ENCODE measurements at places on chromosomes 1 and 21.

- DNase-seq = peak; percentile 19
Measured at GRCh38 chr1:96559707-96560596, 161.6 kb upstream of the PTBP2 start.

GRCh38 chr1:46802081-46802480, 3.2 kb downstream of the CYP4B1 start:
- DNase-seq = no peak

DNA sequence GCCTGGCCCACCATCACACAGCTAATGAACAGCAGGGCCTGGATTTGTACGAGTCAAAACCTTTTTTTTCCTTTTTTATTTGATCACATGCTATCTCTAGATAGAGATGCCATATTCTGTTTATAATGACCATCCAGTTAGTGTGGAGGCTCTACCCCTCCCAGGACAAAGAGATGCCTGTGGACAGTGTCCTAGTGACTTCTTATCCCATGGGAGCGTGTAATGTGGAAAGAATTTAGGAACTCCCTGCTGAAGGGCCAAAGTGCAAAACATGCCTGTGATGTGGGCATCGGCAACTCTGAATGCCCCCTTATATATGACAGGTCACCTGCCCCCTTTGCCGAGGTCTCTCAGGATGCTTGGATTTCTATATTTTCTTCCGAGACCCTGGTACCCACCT, 292.2 kb downstream of the RRAGC start:
- no peak for DNase-seq

- no peak for DNase-seq
Measured at GRCh38 chr1:55426619-55427018, 211.5 kb upstream of the USP24 start.

- peak; percentile 60 for DNase-seq
Measured at GRCh38 chr1:12386130-12386529, 156.3 kb downstream of the VPS13D start.

DNA sequence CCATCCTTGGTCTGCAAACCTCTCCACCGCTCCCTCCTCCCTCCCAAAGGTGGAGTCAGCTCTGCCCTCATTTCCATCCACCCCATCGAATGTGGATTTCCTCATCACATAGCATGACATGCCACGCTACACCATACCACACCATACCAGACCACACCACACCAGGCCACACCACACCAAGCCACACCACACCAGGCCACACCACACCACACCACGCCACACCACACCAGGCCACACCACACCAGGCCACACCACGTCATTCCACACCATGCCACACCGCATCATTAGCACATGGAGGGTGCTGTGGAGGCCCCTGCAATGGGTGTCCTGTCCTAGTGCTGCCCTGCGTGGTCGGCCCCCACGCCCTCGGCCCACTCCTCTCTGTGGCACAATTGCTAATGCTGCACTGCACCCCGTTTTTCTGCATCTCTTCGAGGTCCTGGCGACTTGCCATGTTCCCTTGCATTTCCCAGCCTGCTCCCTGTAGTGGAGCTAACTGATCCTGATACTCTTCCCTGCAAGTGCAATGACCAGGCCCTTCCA, 11.3 kb downstream of the DFFB start:
- DNase-seq = no peak

DNA sequence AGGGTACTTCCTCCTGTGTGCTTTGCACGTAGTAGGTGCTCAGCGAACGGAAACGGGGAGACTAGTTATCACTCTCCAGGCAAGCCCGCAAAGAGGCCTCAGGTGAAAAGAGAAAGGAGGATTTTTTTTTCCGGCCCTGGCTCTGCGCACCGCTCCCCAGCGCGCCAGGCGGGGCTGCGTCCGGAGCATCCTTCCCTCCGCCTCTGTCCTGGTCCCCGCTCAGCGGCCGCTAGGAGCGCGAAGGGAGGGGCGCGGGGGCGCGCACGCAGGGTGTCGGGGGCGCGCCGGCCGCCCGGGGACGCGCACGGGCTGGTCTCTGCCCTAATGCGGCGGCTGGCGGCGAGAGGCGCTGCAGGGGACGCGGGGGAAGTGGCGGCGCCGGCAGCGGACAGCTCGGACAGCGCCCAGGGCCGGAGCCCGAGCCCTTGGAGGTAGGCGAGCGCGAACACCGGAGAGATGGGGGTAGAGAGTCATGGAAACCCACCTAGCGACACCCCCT, 42.3 kb upstream of the NFASC start:
- no peak for DNase-seq

- DNase-seq = no peak
Measured at GRCh38 chr1:7754234-7754633, 16.9 kb upstream of the VAMP3 start.

GRCh38 chr1:14887764-14888350, 265.7 kb upstream of the TMEM51 start:
- DNase-seq = no peak

- no peak for DNase-seq
Measured at GRCh38 chr1:212232090-212232489, 53.1 kb upstream of the PPP2R5A start.

DNA sequence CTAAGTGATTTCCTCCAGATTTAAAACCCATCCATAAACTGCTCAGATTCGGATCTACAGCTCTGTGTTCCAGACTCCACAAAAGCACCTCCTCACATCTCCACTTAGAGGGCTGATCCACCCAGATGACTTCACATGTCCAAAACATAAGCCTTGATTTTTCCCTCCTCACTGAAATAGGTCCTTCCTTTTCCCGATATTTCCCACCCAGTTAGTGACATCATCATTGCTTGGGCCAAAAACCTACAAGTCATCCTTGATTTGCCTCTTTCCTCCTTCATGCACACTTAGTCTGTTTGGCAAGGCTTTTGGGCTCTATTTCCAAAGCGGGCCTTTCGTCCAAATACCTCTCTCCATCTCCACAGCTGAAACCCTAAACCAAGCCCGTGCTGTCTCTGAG, 32.3 kb downstream of the CCDC185 start:
- DNase-seq = no peak

DNA sequence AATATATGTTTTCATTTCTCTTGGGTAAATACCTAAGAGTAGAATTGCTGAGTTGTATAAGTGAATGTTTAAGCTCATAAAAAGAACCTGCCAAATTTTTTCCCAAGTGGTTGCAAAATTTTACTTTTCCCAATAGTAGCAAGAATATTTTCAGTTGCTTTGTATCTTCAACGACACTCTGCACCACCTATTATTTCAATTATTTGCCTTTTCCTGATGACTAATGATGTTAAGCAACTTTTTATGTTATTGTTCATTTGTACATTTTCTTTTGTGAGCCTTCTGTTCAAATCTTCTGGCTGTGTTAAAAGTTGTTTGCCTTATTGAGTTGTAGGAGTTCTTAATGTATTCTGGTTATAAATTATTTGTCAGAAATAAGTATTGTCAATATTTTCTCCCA, 299.1 kb upstream of the NRIP1 start:
- DNase-seq = no peak

DNA sequence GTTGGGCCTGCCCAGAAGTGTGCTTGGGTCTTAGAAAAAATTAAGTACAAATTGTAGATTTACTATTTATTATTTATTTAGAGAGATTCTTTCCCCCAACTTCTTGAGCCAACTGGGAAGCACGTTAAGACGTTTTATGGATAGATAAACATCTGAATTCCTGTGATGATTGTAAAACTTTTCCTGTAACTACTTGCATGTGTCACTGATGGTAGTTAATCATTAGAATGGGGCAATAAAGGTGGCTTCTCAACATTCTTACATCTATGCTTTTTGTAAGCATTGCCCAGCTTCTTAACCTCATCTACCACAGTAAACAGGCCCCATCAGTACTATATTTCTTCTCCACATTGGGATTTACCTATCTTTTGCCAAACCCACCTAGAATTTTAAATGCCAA, 559.8 kb downstream of the LMO4 start:
- no peak for DNase-seq

- DNase-seq = no peak
Measured at GRCh38 chr21:15976807-15977206, 247.0 kb downstream of the USP25 start.

GRCh38 chr1:62228136-62228882, 33.7 kb downstream of the L1TD1 start:
- DNase-seq = no peak

- no peak for DNase-seq
Measured at GRCh38 chr1:175197531-175197930, 5.0 kb upstream of the KIAA0040 start.

GRCh38 chr1:7207875-7208646, 422.8 kb downstream of the CAMTA1 start:
- no peak for DNase-seq

DNA sequence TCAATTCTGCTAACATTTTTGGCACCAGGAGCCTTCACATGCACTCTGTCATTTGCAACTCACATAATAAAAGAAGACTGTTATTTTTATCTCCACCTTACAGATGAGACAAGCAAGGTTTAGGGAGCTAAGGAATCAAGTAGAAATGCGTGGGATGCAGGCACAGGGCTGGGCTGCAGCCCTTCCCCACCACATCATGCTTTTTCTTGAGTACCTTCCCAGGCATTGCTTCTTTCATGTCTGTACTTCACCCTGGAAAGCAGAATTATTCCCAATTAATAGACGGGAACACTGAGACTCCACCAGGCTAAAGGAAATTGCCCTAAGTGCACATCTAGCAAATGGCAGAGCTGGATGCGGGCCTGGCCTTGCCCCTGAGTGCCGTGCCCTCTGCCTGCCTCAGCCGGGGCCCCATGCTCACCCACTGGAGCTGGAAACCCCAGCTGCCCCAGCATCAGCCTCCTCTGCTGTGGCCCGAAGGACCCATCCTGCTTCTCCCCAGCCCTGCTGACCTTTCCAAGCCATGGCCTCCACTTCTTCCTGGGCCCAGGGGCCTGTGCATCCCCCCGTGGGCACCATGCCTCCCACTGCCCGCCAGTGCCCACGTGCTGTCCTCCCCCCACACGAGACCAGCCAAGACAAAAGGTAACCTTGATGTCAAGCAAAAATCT, 257.5 kb downstream of the TOMM20 start:
- DNase-seq = no peak

DNA sequence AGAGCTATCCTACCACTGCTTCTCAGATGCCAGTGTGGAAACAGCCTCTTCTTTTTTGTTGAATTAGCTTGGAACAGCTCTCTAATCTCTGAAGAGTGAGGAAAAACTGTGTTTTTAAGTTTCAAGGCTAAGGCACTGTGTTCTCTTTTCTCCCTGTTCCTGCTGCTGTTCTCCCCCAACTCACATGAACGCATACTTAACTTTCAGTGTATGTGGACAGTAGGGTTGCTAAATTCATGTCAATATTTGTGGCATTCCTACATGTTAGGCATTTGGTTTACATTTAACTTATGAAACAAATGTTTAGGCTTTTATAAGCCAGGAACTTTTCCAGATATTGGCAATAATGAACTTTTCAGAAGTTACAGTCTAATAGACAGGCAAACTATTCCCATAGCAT, 6.8 kb downstream of the BACH1 start:
- DNase-seq = no peak

GRCh38 chr1:227317011-227317451, 1.3 kb downstream of the CDC42BPA start:
- no peak for DNase-seq

GRCh38 chr1:7460807-7461206, 310.3 kb upstream of the VAMP3 start:
- DNase-seq = no peak

DNA sequence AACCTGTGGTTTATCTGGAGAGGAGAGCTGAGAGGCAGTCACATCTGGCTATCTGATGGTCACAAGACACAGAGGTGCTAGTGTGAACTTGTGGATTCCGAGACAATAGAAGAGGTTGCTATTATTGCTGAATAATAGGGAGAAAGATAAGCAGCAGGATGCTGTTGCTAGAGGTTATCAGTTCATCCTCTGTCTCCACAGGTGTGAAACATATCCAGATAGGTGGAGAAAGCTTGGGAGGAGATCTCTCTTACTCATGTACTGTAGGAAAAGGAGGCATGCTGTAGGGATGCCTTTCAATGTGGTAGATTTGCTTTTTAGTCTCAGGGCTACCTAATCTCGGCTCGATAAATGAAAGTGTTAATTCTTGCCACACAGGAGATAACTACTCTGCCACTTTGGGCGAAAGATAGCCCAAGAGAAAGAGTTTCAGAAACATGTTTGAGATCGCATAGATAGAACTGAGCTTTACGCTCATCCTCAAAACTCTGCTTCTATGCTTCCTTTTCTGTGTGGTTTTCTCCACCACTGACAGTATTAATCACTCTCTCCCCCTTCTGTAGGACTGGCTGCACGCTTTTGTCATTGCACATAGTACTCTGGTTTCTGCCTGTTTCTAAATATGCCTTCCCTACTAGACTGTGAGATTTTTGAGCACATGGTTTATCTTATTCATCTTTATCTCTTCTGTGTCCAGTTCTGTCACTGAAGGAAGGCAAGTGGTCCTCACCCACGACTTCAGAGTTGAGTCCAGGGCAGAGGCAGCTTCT, 36.7 kb upstream of the PLXNA2 start:
- DNase-seq = no peak

All from breast epithelium (tissue), 4 donors.